ENCODE measurements at places on chromosomes 6 and 20.
A peak's percentile ranks its signal among the peaks of the same experiment; 100 is the strongest.

- DNase-seq, result no peak
Observed at GRCh38 chr6:36788768-36789167, 50.5 kb downstream of the CPNE5 start.

DNA sequence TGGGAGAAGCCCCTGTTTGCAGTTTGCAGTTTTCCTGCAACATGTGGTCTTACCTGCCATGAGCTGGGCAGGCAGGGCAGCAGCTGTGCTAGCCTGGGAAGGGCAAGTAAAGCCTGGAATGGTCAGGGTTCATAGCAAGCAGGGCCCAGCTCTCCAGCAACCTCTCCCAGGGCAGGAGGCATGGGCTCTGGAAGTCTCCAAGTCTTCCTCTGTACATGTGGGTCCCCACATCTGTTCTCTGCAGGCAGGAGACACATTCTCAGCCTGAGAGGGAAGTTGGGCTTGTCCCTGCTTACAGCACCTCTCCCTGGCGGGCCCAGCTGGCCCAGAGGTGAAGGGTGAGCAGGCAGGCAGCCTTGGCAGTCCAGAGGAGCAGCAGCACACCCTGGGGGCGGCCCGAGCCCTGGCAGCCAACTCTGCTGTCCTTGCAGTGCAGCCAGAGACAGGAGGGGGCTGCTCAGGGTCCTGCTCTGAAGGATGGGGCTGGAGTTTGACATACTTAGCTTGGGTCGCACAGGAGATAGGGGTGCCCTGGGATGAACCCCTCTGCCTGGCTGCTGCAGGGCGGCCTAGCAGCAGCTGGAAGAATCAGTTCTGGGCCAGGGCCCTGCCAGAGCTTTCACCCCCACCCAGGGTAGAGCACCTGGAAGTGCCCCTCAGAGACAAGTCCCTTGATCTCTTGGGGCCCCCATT, 176.0 kb downstream of the MRPL14 start:
- DNase-seq, result peak; percentile 15

- DNase-seq, result peak; percentile 19
Observed at GRCh38 chr6:7042654-7043545, 64.9 kb upstream of the RREB1 start.

- no peak for DNase-seq
Observed at GRCh38 chr20:17391127-17391771, 139.9 kb downstream of the BFSP1 start.

GRCh38 chr20:34713194-34713943, 9.2 kb downstream of the TP53INP2 start:
- DNase-seq, result peak; percentile 70

DNA sequence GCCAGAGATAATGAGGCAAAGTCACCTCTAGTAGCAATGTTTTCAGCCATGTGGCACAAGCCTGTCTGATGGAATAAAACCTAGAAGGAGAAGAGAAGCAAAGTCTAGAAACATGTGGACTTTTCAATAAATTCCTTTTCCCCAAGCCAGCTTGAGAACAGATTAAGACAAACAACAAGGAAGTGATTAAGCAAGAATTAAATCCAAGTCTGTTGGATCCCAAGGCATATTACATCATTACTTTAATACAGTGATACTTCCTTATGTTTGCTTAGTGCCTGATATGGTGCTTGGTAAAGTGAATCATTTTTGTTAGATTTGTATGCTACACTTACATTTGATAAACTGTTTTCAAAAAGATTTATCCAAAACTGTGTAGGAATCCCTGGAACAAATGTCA, 260.3 kb upstream of the FAM83B start:
- DNase-seq, result no peak

All from DMS 273 treated with DMSO at 0.1 percent for 48 hours (cell line).